ENCODE measurements at places on chromosomes 5 and 9.

DNA sequence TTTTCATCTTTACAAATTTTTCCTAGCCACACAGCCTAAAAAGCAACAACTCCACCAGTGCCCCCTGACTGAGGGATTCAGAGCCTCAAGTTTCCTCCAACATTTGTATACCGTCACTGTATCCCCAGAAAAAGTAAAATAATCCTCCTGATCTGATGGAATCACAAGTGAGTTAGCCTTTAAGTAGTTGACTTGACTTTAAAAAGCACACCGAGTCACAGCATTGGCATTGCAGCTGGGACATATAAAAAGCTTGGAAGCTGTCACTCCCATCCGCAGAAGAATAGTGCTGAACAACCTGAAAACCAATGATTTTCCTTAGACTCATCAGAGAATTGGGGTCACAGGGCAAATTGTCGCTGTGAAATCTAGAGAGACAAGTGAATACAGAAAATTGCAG lies 41.6 kb upstream of the FBN2 start:
- no peak for DNase-seq

DNA sequence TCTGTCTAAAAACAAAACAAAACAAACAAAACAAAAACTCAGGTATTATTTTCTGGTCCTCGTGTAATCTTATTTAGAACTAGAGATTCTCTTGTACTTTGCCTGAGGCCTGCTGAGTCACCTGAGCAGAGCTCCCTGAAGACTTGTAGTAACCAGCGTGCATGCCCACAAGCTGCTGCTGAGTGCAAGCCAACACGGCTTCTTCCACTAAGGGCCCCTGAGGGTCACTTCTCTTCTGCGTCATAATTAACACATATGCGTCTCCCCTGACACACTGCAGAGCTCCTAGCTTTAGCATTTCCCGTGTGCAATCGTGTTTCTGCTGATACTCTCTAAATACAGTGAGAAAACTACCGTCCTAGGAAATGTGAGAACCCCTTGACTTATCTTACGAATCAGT lies 10.9 kb upstream of the NDFIP1 start:
- DNase-seq, result no peak

DNA sequence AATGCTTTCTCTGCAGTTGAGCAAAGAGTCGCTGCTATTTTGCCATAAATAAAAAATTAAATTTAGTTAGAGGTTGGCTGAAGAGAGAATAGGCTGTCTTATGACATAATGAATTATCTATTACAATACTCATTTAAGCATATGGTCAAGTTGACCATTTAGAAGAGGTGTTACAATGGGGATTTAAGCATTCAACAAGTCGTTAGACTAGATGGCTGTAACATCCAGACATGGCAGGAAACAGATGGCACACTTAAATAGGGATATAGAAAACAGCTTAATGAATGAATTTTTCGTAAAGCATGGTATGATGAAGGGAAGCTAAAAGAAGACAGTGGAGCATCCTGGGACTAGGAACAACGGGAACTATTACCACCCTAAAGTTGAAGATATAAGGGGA lies 160.3 kb upstream of the PTPRD start:
- no peak for DNase-seq

DNA sequence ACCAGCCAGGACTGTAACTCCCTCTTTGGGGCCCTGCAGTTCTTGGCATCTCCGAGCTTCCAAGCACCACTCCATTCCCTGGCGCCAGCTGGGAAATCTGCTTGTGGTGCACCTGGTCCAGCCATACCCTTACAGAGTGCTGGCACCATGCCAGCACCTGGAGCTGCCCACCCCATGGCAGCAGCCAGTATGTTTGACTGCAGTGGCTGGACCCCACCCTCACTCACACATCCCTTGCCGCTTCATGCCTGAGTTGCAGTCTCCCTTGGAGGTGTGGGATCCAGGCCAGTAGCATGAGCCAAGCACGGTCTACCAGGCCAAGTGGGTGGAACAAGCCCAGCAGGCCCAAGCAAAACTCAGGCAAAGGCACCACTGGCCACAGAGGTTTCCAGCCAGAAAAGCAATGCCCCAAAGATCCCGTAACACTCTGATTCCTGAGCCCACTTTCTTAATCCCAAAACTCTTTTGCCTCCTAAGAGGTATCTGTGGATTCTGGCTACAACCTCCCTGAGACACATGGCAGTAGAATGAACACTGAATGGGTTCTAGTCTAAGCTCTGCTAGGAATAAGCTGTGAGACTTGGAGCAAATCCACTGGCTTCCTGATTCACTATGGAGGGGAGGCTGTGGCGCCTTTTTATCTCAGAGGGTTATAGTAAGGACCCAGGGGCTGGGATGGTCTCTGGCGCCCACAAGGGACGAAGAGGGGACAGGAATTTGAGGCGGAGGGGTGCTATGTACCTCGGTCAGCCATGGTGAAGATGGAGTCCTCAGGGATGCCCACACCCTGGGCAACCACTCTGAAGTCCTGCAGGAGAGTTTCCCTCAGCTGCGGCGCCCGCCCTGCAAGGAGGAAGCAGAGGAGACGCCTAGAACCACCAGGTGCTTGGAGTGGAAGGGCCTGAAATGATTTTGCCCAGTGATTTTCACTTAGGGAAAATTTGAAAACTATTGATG lies 5.6 kb downstream of the AMBP start:
- no peak for DNase-seq

DNA sequence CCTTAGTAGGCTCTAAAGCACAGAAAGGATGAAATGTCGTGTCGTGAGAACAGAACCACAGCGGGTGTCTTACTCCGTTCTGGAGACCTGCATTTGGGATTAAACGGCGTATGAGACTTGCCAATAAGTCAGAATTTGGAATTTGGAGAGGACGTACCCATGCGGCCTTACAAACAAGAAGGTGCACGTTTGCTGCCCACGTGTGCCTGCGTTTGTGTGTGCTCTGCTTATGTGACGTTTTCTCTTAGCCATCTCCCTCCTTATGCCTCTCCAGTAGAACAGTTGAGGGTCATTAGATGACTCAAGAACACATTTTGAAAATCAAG lies 171.6 kb upstream of the OTULINL start:
- no peak for DNase-seq

- DNase-seq, result no peak
These were observed 147.8 kb downstream of the OXCT1 start for GRCh38 chr5:41722359-41722950.

DNA sequence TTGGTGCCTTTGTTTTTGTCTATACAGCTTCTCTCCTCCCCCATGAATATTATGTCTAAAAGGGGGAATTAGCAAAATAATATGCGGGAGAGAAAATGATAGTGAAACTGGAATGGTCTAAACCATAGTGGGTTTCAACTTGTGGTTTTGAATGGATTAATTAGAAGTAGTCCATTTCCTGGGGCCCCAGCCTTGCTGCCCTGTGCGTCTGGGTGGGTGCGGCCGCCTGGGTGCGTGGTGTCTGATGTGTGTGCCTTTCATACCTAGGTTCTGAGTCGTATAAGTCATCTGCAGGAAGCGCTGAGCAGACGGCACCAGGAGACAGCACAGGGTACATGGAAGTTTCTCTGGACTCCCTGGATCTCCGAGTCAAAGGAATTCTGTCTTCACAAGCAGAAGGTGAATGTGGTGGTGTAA lies 120.0 kb upstream of the CACNA1B start:
- DNase-seq, result no peak

DNA sequence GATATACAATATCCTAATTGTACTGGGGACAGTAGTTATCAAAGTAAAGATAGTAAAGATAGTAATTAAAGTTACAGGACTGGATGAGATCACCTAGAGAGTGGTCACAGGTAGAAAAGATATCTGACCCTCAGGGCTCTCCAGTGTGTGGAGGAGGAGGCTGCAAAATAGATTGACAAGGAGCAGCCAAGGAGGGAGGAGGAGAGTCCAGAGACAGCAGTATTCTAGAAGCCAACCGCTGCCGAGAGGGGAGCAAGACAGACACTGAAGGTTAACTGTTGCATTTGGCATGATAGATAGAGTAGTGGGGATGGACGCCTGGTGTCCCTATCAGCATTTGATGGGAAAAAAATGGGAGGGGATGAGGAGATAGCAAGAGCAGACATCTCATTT lies 17.0 kb upstream of the F2RL1 start:
- DNase-seq, result no peak

DNA sequence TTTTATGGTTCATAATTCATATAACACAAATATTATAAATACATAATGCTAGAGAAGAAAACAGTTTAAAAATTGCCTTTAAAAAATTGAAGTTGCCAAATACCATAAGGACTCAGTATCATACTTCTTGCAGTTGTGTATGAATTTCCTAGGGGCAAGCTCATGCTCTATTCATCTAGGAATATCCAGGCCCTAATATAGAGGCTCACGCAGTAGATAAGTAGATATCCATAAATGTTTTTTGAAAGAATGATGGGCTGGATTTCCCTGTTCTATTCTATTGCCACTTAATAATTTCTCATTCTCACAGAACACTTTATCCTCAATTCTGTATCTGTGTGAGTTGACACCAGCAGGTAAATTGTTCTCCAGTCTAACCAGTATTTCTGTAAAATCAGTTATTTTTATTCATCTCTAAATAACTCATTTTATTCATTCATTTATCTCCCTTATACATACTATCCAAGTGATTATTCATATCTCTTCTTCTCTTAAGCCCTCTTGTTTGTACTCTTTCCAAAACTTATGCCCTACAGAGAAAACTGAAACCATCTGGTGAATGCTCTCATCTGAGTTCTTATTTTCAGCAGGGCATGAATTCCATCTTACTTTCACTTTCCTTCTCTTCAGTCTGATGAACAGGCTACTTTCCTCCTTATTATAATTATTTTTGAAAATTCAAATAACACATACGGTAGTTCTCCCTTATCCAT lies 97.1 kb downstream of the SLC44A1 start:
- DNase-seq, result no peak

GRCh38 chr5:5183189-5183699 lies 43.1 kb downstream of the ADAMTS16 start:
- DNase-seq, result no peak

DNA sequence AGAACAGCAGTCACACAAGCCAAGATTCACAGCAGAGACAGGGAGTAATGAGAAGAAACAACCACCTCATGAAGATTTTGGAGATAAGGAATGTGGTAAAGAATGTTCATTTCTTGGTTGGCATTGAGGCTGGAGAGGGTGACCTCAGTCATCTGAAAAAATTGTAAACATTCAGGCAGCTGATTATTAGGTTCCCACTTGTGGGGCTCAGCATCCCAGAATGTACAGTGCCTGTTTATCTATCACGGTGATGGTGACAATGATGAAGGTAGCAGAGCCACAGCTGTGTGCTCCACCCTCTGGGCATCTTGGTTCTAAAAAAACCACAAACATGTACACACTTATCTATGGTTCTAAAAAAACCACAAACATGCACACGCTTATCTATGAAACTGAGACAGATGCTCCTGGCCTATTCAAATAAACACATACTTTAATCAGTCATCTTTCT lies 143.9 kb upstream of the MOCS2 start:
- no peak for DNase-seq

- no peak for DNase-seq
These were observed 7.3 kb downstream of the PPP3R2 start for GRCh38 chr9:101587332-101588043.

GRCh38 chr5:141039517-141039916 lies 11.7 kb upstream of the PCDHB1 start:
- DNase-seq, result peak; percentile 15

GRCh38 chr9:131177898-131178297 lies 52.5 kb downstream of the NUP214 start:
- DNase-seq, result no peak

DNA sequence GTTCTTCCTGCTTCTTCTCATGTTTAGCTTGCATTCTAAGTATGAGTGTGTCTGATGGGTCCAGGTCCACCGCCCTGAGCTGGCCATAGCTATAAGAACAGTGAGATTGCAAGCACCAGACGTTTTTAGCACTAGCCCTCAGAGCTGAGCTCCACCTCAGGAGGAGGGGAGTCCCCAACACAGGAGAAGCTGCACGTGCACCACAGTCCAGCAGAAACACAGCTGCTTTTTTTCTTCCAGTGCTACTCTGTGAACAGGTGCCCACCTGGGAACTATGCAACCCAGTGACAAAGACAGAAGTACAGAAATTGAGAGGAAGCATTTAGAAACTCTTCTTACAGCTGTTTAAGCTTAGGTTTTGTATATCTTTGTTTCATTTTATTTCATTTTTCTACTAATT lies 299.4 kb downstream of the MARCHF11 start:
- no peak for DNase-seq

DNA sequence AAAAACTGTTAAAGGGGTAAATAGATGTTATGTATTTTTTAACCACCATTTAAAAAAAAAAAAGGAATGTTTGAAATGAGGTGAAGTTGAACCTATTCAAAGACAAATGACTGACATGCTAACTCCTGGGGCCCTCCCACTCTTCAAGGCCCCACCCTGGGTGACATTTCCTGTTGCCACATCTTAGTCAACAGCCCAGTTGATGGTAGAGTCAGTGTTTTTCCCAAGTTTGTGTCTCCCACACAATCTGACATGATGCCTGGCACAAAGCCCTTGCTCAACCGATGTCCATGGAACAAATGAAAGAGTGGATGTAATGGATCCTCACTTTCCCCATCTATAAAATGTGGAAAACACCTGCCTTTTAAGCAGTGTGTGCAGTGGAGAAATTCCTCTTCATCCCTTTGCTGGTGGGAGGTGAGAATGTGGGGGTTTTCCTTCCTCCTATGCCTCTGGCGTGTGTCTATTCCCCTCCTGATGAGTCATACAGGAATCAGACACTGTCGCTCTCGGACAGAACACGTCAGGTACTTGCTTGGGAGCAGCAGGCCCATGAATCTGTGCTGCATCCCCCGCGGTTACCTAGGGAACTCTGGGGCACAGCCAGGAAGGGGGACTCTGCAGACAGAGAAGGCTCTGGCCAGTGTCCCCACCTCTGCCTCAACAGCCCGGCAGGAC lies 13.7 kb upstream of the ADRA1B start:
- no peak for DNase-seq

DNA sequence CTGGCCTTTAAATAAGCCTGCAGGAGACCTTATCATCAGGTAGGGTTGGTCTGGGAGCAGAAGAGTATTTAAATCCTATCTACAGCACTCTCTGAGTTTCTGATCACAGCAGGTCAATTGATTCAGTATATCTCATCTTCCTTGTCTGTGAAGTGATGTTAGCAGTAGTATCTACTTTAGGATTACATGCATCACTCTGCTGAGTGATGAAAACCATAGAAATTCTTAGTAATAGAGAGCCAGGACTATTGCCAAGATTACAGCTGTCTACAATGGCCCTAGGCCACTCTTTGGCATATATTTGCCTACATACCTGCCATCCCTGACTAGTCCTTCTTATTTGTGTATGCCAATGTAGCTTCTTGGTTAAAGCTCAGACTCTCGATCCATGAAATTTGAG lies 183.8 kb downstream of the ASTN2 start:
- no peak for DNase-seq

Measured in urinary bladder (tissue), 4 donors.